ENCODE measurements at places on chromosomes 16 and 17. TPM values are rescaled to one million over a fixed set of nuclear protein-coding genes. Genes with fewer than 3 reads are reported as not detected.

- no peak for DNase-seq
Observed at GRCh38 chr16:14097182-14097959, 26.3 kb downstream of the MRTFB start.

- no peak for DNase-seq
Observed at GRCh38 chr17:45088741-45089140, 27.6 kb downstream of the NMT1 start.

Gene PRAC2
- not detected for total RNA-seq

GRCh38 chr17:65895969-65896368 lies 296.0 kb downstream of the CEP112 start:
- no peak for DNase-seq

Gene NSRP1
- total RNA-seq, result 35.7 TPM

All from cardiac septum (tissue), 1 donor.